Heart right ventricle (tissue), 16 donors: ENCODE measurements at places on chromosomes 1 and 21. TPM values are rescaled to one million over a fixed set of nuclear protein-coding genes. Genes with fewer than 3 reads are reported as not detected.

DNA sequence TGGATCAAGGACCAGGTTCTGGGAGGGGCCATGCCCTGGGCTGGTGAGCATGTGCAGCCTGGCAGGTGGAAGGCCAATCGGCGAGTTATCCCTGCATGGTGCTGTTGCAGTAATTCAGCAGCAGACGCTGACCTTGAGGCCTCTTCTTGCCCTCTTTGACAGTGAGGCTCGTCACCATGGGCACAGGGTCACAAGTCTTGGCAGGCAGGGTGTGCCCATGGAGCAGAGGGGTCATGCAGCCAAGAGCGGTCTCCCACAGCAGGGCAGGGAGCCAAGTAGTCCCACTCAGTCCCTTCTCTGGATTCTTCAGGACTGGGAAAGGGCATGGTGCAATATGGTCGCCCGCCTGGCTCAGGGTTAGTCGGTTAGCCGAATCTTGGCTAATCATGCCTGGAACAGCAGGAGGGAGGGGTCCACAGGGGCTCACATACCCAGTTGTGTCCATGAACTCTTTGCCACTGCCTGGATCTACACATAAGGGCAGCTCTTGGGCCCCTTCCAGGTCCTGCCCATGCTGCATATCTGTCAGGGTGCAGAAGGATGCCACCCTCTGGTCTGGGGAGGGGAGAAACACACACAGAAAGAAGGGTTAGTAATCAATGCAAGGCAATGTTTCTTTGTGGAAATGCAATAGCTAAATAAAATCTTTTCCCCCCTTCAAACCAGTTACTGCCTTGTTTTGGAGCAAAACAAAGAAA, 226.8 kb downstream of the SIPA1L2 start:
- no peak overlapping the region for H3K4me3 ChIP-seq

GRCh38 chr1:217542837-217543236, 88.1 kb downstream of the GPATCH2 start:
- H3K27me3 ChIP-seq, result no peaks in the 10 kb centered on the region
- no peaks in the 10 kb centered on the region for H3K36me3 ChIP-seq
- H3K4me3 ChIP-seq, result no peak overlapping the region
- DNase-seq, result no peak

GRCh38 chr1:197911857-197912696, 5.1 kb upstream of the LHX9 start:
- H3K27ac ChIP-seq, result no peak overlapping the region
- H3K36me3 ChIP-seq, result no peaks in the 10 kb centered on the region
- H3K4me3 ChIP-seq, result no peak overlapping the region

- peaks cover 10% of the 10 kb centered on the region for H3K4me1 ChIP-seq
- H3K27ac ChIP-seq, result no peak overlapping the region
- DNase-seq, result no peak
Measured at GRCh38 chr21:34195335-34195734, 122.0 kb downstream of the MRPS6 start.

The SMPDL3B gene
- not detected for total RNA-seq

The ETV3L gene
- not detected for total RNA-seq

The CCDC30 gene
- 1.3 TPM for total RNA-seq
